ENCODE measurements at places on chromosomes 11 and 22.

DNA sequence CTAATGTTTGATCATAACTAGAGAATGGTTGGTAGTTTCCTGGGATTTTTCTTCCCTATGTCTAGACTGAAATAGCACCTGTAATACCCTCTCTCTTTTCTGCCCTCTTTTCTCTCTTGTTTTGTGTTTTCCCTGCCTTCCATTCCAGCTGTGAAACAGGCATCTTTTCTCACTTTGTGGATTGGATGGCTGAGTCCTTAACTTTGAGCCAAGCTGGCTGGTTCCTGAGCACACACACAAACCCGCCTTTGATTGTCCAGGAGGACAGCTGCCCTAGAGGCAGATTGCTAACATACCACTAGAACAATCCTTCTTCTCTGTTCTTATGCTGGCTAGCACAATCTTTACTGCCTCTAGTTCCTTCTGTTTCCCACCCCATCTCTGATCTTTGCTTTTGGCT, 17.7 kb downstream of the CTNND1 start:
- no peak for DNase-seq

DNA sequence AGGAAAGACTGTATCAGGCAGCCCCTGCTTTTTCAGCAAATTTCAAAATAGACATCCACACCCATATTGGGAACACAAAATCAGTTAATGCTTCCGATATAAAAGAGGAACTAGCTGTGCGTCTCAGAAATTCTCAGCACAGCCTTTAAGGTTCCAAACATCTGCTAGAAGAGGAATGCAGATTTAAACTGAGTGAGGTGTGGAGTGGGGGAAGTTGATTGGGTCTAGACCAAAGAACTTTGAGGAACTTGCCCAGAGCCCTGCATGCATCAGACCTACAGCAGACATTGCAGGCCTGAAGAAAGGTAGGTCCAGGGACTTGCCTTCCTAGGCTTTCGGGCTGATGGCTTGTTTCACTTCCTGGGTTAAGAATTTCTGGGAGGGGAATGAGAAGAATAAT, at the start of gene MS4A4A:
Gene MS4A4A, plus strand, starts transcription at position 255 of the 400 bp plus-strand sequence. Its CDS starts 10 bp downstream, at position 265.
- no peak for DNase-seq

DNA sequence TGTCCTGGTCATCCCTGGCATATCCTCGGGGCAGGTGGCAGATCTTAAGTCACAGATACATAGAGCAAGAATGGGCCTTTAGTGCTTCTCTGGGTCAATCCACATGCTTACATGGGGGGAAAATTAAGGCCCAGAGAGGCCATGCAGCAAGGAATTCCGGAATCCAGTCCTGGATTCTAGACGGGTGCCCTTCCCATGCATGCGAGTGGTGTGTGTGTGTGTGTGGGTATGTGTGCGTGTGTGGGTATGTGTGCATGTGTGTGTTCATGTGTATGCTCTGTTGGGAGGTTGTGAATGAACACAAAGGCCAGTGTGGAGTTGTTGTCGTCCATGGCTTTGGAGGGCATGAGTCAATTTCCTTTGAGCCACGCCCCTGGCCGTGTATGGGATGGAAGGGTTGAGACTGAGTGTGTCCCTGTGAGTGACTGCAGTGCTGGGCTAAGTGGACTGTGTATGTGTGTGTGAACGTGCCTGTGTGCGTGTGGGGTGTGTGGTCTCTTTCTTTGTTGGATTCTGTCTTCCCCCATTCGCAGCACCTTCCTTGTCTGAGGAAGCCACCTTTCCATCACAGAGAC, 33.4 kb upstream of the EIF3D start:
- DNase-seq, result no peak

GRCh38 chr11:16011396-16011795, 344.9 kb downstream of the SOX6 start:
- DNase-seq, result no peak

DNA sequence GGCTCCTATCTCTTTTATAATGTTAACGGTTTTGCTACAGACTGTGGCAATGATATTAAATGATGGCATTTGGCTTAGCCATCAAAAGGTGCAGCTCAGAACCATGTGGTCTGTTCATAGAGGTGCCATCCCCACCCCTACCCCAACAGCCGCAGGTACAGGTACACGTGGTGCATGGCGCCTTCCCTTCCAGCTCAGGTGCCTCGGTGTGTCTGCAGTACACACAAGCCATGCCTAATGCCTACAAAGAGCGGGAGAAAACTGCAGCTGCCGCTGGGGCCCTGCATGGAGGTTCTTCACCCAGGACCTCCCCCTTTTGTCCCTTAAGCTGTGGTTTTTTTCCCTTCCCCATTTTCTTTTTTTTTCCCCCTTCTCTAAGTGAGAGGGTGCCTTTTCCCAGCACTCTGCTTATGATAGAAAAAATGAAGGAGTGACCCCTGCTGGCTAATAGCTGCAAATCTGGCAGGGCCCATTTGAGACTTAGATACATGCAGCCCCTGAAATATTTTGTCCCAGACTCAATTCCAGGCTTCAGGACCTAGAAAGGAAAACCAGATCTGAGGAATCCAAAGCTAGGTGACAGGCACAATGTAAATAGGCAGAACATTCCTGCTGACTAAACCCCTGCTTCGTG, 6.5 kb downstream of the OR52M1 start:
- no peak for DNase-seq

GRCh38 chr11:47716692-47717091, 1.5 kb upstream of the AGBL2 start:
- no peak for DNase-seq

- no peak for DNase-seq
These were observed 55.5 kb downstream of the DGCR2 start for GRCh38 chr22:19066531-19067271.

DNA sequence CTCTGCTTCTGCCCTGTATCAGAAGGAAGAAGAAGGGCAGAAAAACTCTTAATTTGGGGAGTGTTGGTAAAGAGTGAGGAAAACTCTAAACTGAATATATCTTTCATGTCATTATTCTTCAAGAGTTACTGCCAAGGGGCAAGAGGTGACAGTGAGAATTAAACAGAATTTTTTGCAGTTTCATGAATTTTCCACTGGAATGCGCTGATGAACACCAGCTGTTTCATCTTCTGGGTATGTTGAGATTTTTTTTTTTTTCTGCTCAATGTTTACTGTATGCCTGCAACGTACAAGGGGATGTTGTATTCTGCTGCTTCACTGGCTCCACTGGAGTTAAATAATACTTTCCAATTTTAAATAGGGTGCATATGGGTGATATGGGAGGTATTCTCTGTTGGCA, 117.8 kb downstream of the FAM76B start:
- DNase-seq, result peak; percentile 84

- no peak for DNase-seq
These were observed 2.8 kb downstream of the GALNT18 start for GRCh38 chr11:11618973-11619435.

- DNase-seq, result no peak
These were observed 1.2 kb upstream of the NRXN2 start for GRCh38 chr11:64723907-64724862.

DNA sequence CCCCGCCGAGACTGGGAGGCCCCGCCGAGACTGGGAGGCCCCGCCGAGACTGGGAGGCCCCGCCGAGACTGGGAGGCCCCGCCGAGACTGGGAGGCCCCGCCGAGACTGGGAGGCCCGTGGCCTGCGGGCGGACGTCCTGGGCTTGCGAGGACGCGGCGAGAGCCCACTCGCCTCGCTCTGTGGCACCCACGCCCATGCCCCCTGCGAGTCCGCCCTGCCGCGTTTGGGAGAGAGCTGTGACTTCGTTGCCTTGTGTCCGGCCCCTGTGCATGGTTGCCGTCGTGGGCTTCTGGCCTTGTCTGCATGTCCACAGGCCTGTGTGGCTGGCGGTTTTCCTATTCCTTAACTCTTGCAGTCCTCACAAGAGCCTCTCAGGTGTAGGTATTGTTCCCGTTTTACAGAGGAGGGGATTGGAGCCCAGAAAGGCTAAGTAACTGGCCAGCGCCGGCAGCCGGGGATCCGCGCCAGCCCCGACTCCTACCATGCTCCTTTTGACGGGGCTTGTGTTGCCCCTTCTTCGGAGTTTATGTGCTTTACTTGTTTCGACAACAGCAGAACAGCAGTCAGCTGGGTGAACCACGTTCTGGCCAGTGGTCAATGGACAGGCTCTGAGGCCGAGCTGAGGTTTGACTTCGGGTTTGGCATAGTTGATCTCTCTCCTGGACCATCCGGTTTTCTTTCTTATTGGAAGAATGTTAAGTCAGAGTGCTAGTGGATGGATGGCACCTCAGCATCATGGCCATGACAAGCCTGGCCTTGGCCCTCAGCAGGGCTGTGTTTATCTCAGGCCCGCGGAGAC, 741 bp downstream of the PHRF1 start:
- no peak for DNase-seq

DNA sequence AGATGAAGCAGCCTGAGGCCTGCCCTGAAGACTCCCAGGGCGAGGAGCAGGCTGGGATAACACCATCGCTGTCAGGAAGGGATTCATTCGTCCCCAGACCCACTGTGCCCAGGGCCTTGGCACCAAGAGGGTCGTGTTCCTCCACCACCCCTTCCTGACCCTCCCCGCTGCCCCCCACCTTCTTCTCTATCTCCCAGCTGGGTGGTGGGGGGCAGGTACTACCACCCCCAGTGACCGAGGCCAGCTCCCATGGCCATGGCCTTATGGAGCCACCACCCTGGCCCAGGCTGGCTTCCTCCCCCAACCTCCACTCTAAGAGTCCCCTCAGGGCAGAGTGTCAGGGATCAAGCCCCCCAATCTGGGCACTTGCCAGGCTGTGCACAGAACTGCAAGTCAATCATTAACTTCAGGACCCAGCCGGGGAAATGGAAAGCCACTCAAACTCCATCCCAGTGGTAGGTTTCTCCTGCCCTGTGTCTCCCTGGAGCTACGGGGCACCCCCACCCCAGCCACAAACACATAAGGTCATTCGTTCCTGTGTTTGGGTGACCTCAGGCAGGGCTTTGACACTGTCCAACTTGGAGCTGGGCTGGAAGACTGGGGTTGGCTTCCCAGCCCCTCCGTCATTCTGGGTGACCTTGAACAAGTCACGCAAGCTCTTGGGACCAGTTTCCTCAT, 33.3 kb upstream of the WNT11 start:
- DNase-seq, result no peak

DNA sequence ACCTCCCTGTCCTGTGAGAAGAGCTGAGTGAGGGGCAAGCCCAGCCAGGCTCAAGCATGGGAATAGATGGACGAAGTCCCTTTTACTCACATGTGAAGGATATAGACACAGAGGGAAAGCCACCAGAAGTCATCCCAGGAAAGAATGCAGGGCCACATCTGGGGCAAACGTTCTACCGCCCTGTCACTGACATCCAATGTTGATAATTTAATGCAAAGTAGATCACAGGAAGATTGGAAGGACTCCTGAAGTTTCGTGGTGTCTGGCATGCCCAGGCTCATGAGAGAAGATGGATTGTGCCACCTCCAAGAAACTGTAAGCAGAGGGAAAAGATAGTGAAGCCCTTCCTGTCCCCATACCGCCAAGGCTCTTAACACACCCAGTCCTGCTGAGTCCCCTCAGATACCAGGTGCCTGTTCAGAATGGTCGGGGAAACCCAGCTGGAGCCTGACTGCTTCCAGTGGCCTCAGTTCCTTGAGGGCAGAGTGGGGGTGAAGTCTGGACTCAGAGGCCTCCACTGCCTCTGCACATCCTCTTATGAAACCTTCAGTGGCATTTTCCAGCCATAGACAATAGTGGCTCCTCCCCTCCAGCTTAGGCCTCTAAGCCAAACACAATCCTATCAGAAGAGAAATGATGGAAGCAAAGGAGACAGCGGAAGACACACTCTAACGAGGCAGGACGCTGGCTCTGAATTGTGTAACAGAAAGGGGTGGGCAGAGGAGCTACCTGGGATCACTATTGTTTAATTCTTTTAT, 7.5 kb upstream of the STK33 start:
- DNase-seq, result no peak

DNA sequence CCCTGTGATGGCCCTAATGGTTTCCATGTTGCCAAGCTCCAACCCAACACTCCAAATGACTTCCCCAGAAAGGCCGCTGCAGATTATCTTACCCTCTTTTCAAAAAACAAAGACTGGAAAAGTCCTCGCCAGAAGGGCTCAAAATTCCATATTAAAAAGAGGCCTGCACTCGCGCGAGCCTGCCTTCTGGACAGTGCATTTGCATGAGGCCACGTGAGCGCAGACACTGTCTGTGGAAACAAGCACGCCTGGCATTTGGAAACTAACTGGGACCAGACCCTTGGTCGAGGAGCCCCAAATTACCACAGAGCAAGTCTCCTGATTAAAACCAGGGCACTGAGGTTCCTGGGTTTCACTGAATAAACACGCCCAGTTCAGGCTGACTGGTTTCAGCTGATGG, 42.9 kb downstream of the ABTB2 start:
- no peak for DNase-seq

DNA sequence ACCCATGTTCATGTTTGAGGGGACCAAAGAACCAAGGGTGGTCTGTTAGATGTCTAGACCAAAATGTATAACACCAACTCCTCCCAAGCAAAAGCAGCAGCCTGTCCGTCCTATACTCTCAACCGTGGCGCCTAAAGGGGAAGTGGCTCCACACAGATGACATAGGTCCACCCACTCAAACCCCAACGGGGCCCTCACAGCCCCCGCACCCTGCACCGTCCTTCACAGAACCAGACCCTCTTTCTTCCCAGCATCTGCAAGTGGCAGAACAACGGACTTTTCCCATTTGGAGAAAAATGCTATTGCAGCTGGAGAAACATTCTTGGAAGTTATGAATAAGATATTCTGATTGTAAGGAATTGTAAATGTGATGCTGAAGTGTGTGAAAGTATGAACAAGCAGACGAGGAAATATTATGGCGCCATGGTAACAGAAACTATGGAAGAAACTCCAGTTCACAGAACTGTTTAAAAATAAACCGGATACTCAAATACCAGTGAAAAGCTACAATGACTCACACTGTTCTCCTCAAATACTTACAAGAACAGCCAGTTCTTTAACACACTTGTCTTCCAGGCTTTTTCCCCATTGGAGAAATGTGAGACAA, 76.5 kb upstream of the ARFGAP3 start:
- DNase-seq, result peak; percentile 66

DNA sequence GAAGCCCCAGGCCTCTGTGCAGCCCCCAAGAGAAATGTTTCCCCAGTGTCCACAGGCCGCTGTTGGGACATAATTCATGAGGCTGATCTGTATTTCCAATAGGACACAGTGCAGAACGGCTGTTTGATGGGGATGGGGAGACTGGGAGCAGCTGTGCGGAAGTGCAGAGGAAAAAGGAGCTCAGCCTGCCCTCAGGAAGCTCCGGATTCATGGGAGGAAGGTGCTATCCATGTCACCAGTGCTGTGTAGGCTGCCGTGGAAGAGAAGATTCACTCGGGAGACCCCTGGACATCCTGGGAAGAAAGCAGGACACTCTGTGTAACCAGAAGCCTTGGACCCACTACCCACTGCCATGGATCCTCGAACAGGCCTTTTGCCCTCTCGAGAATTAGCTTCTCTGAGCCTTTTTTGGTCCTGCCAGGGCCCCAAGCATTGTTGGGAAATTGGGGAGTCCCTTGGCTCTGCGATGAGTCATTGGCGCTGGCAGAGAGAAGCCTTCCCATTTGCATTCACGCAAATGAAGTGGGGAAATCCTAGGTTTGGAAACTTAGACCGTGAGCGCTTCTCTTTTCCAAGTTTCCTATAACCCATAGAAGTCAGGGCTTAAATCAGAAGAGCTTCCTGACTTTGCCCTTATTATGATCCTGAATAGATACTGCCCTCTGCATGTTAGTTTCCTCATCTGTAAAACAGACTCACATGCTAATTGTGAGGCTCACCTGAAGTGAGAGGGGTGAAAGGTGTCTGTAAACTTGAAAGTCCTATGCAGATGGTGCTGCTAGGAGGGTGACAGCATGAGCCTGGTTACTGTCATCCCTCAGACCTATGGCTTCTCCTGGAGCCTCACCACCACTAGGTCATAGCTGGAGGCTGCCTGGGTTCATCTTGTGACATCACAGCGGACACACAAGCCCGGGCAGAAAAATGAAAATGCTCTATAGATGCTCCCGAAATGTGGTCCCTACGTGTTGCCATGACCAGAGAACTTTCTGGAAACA, 229.2 kb upstream of the B3GAT1 start:
- DNase-seq, result no peak

GRCh38 chr11:2139621-2140337, 590 bp upstream of the IGF2 start:
- DNase-seq, result no peak

Measured in right lung (tissue), 10 donors.